ENCODE measurements at places on chromosomes 7 and 10.

DNA sequence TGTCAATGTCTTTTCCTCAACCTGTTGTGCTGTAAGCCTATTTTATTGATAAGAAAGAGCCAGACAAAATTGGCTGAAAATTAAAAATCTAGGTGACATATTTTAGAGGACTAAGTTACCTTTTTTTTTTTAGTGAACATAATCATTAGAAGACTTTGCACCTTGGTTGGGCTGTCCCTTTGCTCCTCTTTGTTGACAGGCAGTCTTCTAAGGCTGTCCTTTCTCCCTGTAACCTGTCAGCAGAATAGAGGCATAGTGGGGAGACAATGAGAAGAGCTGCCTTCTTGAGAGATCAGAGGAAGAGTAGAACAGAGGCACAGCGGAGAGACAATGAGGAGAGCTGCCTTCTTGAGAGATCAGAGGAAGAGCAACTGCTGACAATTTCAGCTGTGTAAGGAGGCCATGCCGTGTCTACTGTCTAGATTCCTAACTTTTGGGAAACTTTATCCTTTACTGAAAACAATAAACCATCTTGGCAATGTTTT lies 238.3 kb upstream of the FZD1 start:
- DNase-seq, result no peak

- no peak for DNase-seq
Measured at GRCh38 chr10:49541762-49542161, 2.8 kb upstream of the ERCC6 start.

- DNase-seq, result no peak
Measured at GRCh38 chr10:123890226-123890625, 1.4 kb downstream of the CPXM2 start.

- no peak for DNase-seq
Measured at GRCh38 chr7:28685242-28685643, 272.9 kb downstream of the TRIL start.

DNA sequence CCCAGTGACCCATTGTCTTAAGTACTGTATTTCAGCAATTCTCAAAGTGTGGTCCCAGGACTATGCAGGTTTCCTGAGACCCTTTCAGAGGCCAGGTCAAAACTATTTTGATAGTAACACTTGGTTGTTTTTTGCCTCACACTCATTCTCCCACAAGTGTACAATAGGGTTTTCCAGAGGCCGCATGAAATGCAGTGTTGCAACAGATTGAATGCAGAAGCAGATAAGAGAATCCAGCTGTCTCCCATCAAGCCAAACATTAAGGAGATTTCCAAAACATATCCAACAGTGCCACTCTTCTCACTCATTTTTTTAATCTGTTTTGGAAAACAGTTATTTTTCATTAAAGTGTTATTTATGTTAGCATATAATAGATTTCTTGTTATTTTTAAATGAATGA lies 20.0 kb downstream of the VKORC1L1 start:
- DNase-seq, result no peak

Data from activated CD4-positive, alpha-beta T cell treated with anti-CD3 and anti-CD28 coated beads, Interleukin-2, amount 50 U/mL, for 48 hours (primary cell).